ENCODE measurements at places on chromosomes 7 and 10. TPM values are rescaled to one million over a fixed set of nuclear protein-coding genes. Genes with fewer than 3 reads are reported as not detected.

- no peaks in the 10 kb centered on the region for H3K36me3 ChIP-seq
- no peak for DNase-seq
- peaks cover 12% of the 10 kb centered on the region for H3K4me1 ChIP-seq
- no peak overlapping the region for H3K27ac ChIP-seq
Observed at GRCh38 chr10:70600512-70601395, 1.8 kb downstream of the PRF1 start.

- H3K27ac ChIP-seq = no peak overlapping the region
- H3K36me3 ChIP-seq = peaks cover 13% of the 10 kb centered on the region
- H3K27me3 ChIP-seq = no peaks in the 10 kb centered on the region
- no peak for DNase-seq
Observed at GRCh38 chr7:158110034-158110590, 477.5 kb downstream of the PTPRN2 start.

GRCh38 chr7:38842746-38843145 lies 66.2 kb downstream of the VPS41 start:
- H3K4me1 ChIP-seq = peaks cover 5% of the 10 kb centered on the region
- no peaks in the 10 kb centered on the region for H3K36me3 ChIP-seq
- H3K27ac ChIP-seq = no peak overlapping the region
- no peak for DNase-seq
- H3K27me3 ChIP-seq = no peaks in the 10 kb centered on the region
- no peak overlapping the region for H3K4me3 ChIP-seq

Gene TNPO3
- total RNA-seq = 40.2 TPM

Gene HTR5A
- not detected for total RNA-seq

DNA sequence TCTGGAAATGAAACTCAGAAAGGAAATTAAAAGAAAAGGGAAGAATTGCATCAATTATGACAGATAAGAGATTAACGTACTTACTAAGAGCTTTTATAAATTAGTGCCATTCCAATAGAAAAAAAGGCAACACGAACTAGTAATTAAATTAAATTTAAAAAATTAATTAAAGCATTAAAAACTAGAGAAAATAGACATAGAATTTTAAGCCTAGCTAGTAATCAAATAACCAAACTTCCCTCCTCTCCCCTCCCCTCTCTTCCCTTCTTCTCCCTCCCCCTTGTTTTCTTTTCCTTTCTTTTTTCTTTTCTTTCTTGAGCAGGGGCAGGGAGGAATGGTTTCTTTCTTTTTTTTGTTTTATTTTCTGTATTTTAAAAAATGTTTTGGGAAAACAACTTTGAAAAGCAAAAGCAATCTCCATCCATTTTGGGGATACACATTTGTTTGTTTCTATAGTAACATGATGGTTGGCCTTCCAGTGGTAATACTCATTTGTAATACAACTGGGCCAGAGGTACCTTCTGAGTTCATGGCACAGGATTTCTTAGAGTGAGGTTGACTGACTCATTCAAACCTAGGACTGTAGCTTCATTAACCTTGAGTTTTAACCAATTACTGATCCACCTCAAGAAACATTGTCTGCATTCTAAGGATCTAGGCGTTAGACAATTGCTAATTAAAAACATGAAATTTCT lies 132.6 kb downstream of the ST7 start:
- no peaks in the 10 kb centered on the region for H3K36me3 ChIP-seq
- H3K27me3 ChIP-seq = no peaks in the 10 kb centered on the region
- no peak overlapping the region for H3K27ac ChIP-seq
- no peak overlapping the region for H3K4me3 ChIP-seq
- peaks cover 35% of the 10 kb centered on the region for H3K4me1 ChIP-seq

Gene AOC1
- total RNA-seq = not detected
